ENCODE measurements at places on chromosomes 4 and X. TPM values are rescaled to one million over a fixed set of nuclear protein-coding genes. Genes with fewer than 3 reads are reported as not detected.

The ARHGEF9 gene
- total RNA-seq: 44.8 TPM

The TMEM255A gene
- total RNA-seq: 4.6 TPM

The NXF2 gene
- total RNA-seq: not detected

DNA sequence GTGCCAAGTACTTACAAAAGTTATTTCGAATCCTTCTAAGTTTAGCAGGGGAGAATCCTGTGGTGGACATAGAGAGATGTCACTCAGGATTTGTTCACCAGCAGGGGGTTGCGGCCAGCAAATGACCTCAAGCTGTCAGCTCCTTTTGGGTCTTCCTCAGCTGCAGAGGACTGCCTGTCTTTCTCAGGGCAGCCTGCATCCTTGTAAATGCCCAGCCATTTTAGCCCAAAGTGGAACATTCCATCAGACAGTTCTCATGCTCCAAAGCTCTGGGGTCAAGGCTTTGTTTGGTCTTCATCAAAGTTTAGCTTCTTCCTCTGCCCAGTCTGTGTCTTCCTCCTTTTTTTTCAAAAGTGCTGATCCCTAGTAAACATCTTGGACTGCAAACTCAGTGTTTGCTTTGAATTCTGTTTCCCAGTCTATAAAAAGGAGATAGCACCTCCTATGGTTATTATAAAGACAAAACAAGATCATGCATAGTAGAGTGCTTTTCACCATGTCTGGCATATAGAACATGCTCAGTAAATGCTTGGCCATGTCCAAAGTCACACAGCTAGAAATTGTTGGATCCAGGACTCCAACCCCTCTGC lies 156.4 kb upstream of the GATB start:
- no peak for DNase-seq

DNA sequence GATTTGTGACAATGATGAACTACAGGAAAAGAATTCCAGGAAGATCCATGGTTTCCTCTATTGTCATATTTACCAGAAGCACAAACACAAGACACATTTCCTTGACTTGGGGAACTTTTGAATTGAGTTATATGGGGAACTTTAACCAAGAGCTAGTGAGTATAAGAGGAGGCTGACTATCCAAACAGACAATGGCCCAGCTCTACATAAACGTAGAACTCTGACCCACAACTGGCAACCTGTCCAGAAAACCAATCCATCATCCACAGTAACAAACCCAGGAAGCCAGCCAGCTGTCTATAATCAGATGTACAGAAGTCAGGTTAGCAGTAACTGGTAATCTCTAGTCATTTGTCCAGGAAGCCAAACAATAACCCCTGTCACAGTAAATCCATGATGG lies 167.0 kb upstream of the CPEB2 start:
- DNase-seq: no peak

GRCh38 chr4:114595207-114595606 lies 3.4 kb upstream of the UGT8 start:
- DNase-seq: no peak

DNA sequence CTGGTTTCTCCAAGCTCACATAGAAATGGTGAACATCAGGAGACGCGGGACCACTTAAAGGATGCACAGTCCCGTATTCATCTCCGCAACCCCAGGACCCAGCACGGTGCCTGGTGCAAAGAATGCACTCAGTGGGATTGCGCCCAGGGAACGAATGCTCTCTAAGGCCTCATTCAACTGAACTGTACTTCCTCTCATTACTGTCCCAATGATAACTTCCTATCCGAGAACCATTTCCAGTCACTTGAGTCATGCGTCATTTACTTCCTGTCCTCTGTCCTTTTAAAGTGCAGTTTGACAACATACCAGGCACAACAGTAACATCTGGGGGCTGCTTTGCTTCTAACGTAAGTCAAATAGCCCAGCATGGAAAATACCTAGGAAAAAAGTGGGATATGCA lies 75.7 kb downstream of the RBM47 start:
- DNase-seq: no peak

- DNase-seq: peak; percentile 53
These were observed 51.5 kb downstream of the ALPK1 start for GRCh38 chr4:112348488-112349158.

DNA sequence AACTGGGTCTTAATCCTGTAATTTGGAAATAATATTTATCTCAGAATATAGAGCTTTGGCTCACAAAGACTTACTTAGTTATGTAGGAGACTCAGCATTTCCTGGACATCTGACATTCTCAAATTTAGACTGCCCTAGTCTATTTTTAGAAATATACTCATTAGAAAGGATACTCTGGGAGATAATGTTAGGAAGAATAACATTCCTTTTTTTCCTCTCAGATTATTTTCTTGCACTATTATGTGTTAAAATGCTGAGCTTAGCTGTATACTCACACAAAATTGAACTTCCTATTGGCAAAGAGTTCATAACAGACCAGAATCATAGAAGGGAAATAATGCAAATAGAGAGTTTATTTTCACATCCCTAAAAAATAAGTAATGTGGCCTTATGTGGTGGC lies 1424.9 kb upstream of the PCDH7 start:
- DNase-seq: no peak

- DNase-seq: no peak
These were observed 981.0 kb upstream of the HS3ST1 start for GRCh38 chr4:12409507-12410190.

DNA sequence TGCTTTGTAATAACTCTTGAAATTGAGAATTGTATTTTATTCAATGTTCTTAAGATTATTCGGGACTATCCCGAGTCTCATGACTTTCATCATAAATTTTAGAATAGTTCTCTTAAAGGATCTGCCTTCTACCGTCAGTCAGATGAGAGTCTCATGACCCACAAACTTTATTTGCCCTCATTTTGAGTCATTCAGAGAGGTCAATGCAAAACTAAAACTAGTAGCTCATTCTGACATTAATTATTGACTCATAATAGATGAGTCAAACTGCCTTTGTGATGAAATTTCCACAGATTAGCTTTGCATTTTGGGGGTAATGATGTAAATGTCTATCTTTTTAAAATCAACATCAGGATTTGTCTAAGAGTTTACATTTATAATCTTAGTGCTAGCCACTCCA lies 1527.3 kb downstream of the TECRL start:
- peak; percentile 54 for DNase-seq

DNA sequence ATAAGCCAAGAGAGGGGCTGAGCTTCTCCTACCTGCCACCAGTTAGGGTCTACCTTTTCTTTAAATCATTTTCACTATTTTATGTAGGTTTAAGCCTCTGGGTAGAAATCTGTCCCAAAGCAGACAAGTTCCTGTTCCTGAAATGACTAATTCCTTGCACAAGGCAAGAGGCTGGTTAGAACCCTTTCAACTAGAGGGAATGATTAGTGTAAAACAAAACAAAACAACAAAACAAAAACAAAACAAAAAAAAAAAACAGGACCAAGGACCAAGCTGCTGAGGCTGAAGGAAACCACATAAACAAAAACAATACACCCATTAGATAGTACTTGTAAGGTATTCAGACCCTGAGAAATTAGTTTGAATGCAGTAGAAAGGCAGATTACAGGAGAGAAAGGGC lies 62.7 kb downstream of the MAML3 start:
- DNase-seq: no peak

DNA sequence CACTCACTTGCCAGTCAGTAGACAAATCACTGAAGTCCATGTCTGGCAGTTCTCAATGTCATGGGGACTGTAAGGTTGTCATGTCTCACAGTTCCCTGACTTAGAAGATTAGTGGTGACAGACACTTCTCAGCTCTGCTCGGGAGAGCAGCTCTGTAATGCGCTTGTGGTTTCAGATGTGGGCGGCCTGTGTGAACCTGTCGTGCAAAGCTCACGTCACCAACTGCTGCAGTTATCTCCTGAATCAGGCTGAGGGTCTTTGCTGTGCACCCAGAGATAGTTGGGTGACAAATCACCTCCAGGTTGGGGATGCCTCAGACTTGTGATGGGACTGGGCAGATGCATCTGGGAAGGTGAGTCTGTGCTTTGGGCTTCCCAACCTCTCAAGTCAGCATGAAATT lies at the start of gene IL9R:
IL9R (plus strand) TSS at position 261 of the 400 bp plus-strand sequence; CDS start at position 325, 64 bp downstream.
- no peak for DNase-seq

DNA sequence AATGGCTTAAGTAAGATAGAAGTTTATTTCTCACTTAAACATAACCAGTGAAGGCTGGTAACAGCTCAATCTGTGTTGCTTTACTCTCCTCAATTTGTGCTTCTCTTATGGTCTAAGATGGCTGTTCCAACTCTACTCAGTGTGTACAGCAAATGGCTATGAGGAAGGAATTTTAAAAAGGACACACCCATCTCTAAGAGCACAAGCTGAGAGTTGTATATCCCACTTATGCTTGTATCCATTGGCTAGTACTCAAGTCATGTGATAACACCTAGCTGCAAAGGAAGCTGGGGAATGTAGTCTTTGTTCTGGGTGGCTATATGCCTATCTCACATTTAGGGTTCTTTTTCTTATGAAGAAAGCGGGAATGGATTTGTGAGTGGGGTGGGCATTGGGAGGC lies 63.3 kb downstream of the GPAT3 start:
- DNase-seq: peak; percentile 39

- no peak for DNase-seq
These were observed 43.3 kb upstream of the GPR173 start for GRCh38 chrX:53005327-53005726.

All from astrocyte (in vitro differentiated cells and primary cell).